ENCODE measurements at places on chromosomes 7 and 10. TPM values are rescaled to one million over a fixed set of nuclear protein-coding genes. Genes with fewer than 3 reads are reported as not detected.

Gene PLAC9
- 38.0 TPM for total RNA-seq

GRCh38 chr10:34599026-34599795 lies 215.9 kb downstream of the PARD3 start:
- DNase-seq = no peak

DNA sequence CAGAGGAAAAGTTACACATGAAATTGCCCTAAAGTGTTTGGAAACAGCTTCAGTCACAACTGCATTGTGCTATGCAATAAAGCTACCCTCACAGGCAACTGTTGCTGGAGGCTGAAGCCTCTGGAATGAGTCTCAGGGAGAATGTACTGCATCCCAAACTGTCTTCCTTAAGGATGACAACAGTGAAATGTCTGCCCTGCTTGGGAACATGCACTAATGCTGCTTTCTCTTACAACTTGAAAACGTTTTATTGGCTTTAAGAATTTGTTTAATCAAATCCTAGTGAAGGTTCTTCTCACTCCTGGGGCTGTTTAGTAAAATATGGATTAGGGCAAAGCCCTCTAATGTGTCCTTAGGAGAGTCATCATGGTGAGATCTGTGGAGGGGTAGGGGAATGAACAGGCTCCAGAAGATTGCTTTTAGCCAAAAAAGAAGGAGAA lies 215.4 kb downstream of the TWIST1 start:
- no peak for DNase-seq

DNA sequence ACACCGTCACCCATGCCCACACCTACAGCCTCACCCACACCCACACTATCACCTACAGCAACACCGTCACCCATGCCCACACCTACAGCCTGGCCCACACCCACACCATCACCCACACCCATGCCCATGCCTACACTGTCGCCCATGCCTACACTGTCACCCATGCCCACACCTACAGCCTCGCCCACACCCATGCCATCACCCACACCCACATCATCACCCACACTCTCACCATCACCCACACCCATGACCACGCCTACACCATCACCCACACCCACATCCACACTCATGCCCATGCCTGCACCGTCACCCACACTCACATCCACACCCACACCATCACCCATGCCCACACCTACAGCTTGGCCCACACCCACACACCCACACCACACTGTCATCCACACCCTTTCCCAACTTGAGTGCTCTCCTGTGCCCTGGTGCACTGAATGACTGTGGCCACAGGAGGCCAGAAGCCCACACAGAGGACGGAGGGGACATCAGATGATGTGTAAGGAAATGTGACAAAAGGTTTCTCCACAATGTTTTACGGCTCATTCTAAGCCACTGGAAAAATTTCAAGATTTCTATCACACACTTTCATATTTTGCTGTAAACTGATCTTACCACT lies 153.3 kb downstream of the WDR37 start:
- DNase-seq = no peak

All from lower lobe of right lung (tissue), 2 donors.